Right hindlimb (tissue), 1 donor: ENCODE measurements at places on chromosomes 5 and 9.

DNA sequence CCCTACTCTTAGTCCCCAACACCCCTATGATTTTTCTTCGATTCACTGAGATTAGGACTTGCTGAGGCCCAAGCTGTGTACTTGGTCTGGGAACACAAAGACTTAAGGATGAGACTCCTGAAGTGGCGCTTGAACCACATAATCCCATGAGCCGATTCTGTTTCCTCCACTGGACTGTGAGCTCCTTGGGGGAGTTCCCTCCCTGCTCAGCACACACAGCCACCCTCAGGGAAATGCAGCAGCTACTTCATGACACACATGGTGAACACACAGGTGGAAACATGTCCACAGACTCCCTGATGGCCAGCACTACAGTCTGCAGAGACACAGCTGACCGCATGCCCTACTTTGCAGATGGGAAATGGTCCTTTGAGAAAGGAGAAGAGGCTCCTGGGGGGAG, 101.1 kb downstream of the C5orf15 start:
- no peak for DNase-seq

GRCh38 chr5:27722337-27722736, 684.0 kb upstream of the CDH9 start:
- DNase-seq: no peak

DNA sequence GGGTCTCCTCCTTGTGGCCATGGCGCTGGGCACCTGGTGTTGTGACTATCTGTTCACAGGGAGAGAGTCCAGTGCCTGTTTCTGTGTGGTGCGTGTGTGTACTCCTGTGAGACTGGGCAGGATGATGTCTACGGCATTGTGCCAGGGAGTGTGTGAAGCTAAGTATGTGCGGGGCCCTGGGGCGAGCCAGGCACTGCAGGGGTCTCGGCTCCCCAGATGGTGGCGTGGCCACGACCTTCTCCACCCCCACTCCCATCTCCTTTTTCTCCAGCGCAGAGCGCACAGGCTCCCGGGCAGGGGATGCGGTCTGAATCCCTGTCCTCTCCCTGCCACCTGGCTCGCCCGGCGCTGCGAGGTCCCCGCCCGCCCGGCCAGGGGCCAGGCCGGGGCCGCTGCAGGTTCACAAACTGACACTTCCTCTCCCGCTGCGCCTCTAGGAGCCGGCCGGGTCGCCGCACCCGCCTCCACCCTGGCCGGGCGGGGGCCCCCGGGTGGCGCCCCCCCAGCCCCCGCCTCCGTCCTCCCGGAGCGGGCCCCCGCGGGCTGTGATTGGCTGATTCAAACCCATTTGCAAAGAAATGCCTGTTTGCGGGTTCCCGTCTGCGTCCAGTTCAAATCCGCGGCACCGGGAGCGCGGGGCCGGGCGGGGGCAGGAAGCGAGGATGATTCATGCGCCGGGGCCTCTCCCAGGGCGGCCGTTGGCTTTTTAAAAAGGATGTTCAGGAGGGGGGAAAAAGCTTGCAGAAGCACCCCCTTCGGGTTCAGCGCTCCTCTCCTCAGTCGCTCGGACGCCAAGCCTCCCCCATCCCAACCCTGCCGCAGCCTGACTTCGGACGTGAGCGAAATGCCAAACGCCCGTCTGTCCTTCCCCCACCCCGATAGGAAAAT, 790 bp downstream of the PHF19 start:
- peak; percentile 93 for DNase-seq

DNA sequence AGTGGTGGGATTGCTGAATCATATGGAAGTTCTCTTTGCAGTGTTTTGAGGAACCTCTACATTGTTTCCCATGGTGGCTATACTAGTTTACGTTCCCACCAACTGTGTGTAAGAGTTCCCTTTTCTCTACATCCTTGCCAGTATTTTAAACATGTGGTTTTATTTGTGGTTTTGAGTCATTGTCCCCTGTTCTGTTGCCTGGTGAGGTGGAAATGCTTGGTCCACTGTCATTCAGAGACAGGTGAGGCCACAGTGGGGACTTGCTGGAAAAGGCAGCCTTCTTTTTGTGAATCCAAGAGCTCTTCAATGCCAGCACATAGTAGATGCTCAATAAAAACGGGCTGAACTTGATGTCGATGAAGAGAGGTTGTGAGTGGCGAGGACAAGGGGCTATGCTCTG, 44.2 kb downstream of the SH3PXD2B start:
- no peak for DNase-seq

GRCh38 chr9:36132086-36132485, 4.4 kb upstream of the GLIPR2 start:
- DNase-seq: no peak

DNA sequence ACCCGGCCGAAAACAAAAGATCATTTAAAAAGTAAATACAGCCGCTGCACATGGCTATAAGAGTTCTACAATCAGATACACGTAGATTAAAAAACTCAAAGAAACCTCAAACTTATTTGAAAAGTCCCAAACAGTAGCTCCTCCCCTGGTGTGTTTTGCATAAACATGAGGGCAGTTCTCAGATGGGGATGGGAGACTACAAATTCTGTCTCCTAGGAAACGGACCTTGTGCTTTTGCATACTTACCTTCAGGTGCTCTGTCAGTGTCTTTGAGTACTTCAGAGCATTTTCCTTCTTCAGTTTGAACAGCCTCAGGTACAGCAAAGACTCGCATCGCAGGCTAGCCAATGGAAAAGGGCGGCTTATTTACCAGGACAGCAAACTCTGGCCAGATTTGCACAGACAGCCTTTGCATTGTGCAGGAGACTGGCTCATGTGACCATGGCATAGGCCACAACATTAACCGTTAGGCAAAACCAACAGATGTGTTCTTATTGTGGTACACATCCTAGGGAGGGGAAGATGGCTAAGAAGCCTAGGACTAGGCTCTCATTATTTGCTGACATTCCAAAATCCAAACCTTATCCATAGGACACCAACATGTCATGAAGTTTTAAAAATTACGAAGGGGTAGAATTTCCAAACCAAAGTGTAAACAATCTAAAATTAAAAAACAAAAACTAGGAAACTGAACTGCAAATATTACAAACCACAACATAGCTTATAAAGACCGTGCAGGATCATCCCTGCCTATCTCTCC, 12.8 kb downstream of the LEAP2 start:
- no peak for DNase-seq

DNA sequence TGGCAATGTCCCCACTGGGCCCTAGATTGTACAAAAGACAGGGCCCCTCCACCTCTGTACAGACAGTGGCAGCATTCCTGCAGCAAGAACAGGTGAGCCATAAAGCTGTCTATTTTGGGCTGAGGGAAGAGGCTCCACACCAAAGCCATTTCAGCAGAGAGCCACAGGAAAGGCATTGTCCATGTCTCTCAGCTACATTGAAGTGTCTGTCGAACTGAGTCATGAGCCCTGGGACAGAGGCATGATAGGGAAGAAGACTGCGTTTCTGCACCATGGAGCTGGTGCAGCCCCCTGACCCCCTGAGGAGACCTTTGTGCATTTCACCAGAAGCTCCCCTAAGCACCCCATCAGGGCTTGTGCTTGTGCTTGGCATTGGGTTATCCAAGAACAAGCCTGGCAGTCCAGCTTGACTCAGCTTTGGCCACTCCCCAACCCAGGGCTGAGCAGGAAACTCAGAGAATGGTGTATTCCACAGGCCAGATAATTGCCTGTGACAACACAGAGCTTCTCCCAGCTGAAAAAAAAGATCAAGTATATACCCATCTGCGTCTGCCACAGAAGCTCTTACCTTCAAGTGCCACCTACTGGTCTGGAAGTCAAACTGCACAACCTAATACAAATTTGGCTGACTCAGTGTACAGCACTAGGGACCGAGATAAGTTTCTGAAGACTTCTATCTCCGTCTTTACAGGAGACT, 5.9 kb upstream of the FRMD3 start:
- DNase-seq: no peak

GRCh38 chr5:115968770-115969169, 6.5 kb downstream of the LVRN start:
- DNase-seq: no peak

GRCh38 chr9:113651896-113652295, 188.4 kb downstream of the RGS3 start:
- DNase-seq: peak; percentile 6

- no peak for DNase-seq
Measured at GRCh38 chr5:35852084-35852734, 4.5 kb upstream of the IL7R start.

DNA sequence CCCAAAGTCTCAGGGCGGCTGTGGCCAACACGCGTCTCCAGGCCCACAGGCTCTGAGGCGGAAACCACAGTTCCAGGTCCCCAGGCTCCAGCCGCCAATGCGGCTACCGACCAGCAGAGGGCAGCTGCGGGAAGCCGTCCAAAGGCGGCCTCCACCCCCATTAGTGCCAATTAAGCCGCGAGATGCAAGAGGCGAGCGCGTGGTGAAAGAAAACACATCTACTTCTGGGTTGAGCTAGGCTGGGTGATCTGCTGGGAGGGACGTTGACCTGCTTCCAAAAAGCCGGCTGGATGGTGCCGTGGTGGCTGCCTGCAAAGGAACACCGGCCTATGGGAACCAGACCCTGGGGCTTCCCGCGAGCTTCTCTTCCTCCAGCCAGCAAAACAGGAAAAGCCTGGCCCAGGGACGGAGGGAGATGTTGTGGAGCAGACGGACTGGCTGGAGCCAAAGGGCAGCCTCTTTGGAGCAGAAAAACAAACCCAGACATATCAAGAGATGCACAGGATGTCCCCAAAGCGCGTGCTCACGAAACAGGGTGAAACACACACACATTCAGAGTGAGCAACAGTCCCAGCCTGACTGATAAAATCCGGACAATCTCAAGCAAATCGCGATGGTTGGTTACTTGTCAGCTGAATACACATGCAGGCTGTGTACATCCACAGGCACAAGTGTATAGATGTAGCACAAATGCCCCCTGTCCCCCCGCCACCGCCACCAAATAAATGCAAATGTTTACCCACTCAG, 187.1 kb upstream of the BRINP1 start:
- peak; percentile 76 for DNase-seq

DNA sequence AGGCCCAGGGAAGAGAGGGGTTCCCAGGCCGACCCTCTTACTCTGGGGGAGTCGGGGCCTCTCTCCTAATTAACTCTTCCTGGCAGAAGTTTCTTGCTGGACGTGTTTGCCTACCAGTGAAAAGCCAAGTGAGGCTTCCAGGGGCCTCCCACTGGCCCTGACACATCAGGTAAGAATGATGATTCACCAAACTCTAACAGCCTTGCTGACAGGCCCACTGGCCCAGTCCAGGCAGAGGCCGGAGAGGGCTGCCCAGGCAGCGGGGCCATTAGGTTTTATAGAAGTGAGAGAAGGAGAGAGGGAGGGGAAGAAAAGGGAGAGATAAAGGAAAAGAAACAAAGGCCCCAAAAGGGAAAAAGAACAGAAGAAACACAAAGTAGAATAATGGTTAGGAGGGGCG, 50.8 kb upstream of the FOXE1 start:
- DNase-seq: no peak

DNA sequence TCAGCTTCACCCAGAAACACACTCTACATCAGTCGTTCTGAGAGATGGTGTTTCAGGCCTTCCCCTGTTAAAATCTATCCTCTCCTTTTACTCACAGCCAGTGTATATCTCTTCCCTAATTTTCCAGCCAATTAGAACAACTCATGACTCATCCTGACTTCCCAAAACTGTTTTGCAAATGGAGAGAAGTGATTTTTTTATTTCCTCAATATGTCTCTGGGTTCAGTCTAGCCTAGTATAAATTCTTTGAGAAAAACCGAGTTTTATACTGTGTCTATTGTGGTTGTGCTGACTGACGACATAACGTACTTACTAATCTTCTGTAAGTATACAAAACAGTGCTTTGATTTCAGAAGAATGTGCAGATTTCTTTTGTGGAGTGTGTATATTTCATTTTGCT, 28.4 kb upstream of the CAST start:
- no peak for DNase-seq

- no peak for DNase-seq
Measured at GRCh38 chr5:96876292-96876850, at the start of gene ERAP2. Gene ERAP2 (plus strand): TSS chr5:96876500. CDS start chr5:96879686, 3,186 bp downstream.

GRCh38 chr5:73922224-73922623, 296.2 kb downstream of the ARHGEF28 start:
- no peak for DNase-seq

GRCh38 chr5:170641589-170642031, 137.8 kb downstream of the KCNIP1 start:
- DNase-seq: no peak

GRCh38 chr5:39224196-39224761, 4.9 kb upstream of the FYB1 start:
- DNase-seq: peak; percentile 45

DNA sequence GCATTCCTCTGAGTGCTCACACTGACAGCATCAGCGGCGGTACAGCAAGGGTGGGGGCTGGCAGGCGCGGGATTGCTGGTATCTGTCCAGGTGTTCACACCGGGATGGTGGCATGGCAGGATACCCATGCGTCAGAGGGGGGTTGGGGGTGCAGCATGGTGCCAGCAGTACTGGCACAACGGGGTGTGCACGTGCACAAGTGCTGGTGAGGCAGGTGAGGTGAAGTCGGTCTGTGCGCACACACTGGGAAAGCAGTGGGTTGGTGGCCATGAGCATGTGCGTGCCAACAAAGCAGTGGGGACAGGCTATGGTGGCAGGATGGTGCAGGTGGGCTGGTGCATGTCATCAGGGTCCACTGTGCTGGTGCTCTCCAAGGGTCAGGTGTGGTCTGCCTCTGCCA, 819.6 kb upstream of the EDIL3 start:
- DNase-seq: no peak

- DNase-seq: peak; percentile 5
Measured at GRCh38 chr9:134980516-134980915, 62.8 kb upstream of the FCN1 start.

GRCh38 chr5:76379855-76380254, 23.2 kb upstream of the IQGAP2 start:
- DNase-seq: no peak

DNA sequence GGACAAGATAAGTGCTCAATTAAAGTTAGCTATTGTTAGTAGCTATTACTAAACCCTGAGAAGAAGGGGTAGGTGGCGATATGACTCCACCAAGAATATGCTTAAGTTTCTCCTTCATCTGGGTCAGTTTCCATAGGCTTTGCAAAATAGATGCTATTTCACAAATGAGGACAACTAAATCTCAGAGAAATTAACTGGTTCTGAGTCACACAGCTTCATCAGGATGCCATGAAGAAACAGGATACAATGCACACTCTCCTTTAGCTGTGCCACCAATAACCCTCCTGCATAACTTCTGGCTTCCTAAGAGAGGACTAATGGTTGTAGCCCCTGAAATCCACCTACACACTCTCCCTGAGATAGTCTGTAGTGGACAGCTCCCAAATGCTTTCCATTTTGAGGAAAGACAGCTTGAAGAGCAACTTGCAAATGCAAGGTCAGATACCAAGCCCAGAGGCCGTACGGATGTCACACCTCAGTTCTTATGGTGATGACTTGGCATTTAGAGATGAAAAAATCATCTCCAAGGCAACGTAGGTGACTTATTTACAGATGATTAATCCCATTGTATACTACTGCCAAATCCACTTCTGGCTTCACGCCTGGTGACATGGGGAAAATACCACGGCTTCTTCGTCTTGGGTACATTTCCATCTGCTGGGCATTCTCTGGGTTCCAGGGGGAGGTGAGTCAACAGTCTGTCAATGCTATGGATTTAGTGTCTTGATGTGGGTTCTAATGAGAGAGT, 251.4 kb upstream of the IL12B start:
- DNase-seq: no peak

- DNase-seq: no peak
Measured at GRCh38 chr5:19855931-19856330, 132.1 kb downstream of the CDH18 start.

GRCh38 chr5:854217-854616, 3.4 kb upstream of the ZDHHC11 start:
- DNase-seq: no peak
